ENCODE measurements at places on chromosomes 3 and 15.

DNA sequence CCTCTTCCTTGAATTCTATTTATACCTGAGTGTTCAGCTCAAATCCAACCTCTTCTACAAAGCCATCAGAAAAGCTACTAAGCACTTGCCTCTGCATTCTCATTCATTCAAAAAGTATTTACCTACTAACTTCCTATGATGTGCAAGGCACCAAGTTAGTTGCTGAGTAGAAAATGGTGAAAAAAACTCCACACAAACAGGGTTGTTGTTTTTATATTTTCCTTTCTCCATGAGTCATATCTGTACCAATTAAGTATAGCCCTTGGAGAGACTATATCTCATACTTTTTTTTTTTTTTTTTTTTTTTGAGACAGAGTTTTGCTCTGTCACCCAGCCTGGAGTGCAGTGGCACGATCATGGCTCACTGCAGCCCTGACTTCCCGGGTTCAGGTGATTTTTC is 67.7 kb downstream of the IGF2BP2 start:
- no peak for DNase-seq

- no peak for DNase-seq
Observed at GRCh38 chr15:40313531-40314398, 6.0 kb upstream of the PLCB2 start.

- no peak for DNase-seq
Observed at GRCh38 chr15:52104532-52105004, 8.0 kb downstream of the BCL2L10 start.

GRCh38 chr3:69922521-69923000 is 77.0 kb upstream of the SAMMSON start:
- no peak for DNase-seq

DNA sequence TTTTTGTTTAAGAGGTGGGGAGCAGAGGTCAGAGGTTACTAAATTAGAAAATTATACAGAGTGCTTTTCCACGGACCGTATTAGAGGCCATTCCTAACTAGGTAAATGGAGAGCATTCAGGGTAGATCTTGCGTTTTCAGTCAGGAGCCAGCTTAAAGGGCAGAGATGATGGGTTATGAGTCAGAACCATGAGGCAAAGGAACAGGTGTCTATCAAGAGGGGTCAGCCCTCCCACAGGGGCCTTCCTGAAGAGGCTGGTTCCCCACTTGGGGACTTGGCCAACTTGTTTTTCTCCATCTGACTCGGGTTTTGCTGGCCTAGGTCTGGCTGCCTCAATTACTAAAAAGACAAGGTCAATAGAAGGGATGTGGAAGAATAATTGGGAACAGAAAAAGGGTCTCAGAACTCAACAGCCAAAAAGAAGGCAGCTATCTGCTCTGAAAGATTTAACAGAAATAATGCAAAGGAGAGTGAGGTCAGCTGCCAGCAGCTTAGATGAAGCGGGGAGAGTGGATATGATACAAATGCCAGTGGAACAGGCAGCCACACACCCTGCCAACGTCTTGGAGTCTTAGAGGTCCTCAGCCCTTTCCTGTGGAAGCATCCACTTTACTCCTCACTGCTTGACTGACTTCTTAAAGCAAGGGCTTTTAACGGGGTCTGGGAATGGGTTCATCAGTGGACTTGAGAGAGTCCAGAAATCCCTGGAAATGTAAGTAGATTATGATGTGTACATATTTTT is 17.6 kb downstream of the MTMR14 start:
- DNase-seq, result no peak

- DNase-seq, result no peak
Observed at GRCh38 chr3:184563561-184563925, 2.0 kb downstream of the EPHB3 start.

- no peak for DNase-seq
Observed at GRCh38 chr15:63013052-63013808, 29.3 kb upstream of the TPM1 start.

- no peak for DNase-seq
Observed at GRCh38 chr3:23252122-23252521, 49.0 kb downstream of the UBE2E2 start.

- peak; percentile 11 for DNase-seq
Observed at GRCh38 chr15:97061392-97061791, 730.9 kb downstream of the NR2F2 start.

GRCh38 chr3:124993466-124993865 is 58.9 kb upstream of the MUC13 start:
- DNase-seq, result no peak

DNA sequence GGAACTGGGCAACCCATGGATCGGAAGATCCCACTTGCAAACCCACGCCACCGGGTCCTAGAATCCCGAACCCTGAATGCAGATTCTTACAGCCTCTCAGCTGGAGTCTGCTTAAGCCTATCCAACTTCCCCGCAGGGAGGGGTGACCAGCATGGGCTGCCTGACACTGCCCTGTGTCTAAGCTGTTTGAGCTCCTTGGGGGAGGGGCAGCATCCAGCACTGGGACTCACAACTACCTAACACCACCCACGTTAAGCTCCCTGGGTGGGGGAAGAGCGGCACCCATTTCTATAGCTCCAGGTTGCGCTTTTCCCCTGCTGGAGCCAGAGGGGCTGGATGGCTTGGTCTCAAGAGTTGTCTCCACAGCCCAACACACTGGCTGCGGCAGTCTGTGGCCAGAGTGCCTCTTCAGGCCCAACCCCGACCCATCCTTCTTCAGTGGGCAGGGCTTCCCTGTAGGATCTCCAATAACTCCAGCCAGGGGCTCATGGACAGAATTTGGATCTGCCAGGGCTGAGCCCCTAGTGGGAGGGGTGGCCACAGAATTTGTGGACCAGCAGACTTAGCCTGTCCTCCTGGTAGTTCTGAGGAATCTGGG is 649.2 kb downstream of the TUSC7 start:
- DNase-seq, result no peak

DNA sequence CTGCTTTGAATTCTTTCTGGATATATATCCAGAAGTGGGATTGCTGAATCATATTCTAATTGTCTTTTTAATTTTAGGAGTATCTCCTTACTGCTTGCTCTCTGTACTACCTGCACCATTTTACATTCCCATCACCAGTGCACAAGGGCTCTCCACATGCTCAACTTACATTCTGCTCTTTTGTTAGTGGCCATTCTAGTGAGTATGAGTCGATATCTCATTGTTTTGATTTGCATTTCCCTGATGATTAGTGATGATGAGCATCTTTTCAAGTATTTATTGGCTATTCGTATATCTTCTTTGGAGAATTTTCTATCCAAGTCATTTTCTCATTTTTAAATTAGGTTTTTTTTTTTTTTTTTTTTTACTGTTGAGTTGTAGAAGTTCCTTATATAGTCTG is 29.5 kb downstream of the PFN2 start:
- no peak for DNase-seq

DNA sequence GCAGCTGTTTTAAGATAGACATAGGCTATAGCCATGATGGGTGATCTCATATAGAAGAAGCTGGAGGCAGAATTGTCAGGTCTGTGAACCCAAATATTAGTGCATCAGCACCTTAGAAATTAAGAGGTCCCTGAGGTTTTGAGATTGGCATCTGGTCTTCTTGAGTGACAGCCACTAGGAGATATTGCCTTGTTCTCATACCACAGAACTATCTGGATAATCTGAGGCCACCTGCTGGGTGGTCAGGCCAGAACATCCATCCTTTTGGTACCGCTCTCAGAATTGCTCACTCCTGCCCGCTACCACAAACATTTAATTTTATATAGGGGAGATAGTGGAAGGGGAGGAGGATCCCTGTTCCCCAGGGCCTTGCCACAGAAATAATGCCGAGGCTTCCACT is 210.6 kb upstream of the ZPLD1 start:
- DNase-seq, result no peak

DNA sequence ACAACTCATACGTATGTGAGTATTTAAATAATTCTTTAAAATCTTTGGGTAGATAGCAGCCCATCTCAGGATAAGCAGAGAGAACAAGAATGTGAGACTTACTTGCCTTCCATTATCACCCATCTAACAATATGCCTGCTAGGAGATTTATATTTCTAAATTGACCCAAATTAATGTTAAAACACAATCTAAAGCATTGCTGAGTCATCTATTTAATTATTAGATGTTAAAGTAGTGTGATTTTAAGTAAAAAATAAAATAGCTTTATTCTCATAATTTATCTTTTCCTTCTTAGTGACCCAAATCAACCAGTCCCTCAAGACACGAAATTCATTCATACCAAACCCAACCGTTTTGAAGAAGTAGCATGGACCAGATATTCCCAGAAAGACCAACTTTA is 578.9 kb upstream of the NAALADL2 start:
- DNase-seq, result no peak

DNA sequence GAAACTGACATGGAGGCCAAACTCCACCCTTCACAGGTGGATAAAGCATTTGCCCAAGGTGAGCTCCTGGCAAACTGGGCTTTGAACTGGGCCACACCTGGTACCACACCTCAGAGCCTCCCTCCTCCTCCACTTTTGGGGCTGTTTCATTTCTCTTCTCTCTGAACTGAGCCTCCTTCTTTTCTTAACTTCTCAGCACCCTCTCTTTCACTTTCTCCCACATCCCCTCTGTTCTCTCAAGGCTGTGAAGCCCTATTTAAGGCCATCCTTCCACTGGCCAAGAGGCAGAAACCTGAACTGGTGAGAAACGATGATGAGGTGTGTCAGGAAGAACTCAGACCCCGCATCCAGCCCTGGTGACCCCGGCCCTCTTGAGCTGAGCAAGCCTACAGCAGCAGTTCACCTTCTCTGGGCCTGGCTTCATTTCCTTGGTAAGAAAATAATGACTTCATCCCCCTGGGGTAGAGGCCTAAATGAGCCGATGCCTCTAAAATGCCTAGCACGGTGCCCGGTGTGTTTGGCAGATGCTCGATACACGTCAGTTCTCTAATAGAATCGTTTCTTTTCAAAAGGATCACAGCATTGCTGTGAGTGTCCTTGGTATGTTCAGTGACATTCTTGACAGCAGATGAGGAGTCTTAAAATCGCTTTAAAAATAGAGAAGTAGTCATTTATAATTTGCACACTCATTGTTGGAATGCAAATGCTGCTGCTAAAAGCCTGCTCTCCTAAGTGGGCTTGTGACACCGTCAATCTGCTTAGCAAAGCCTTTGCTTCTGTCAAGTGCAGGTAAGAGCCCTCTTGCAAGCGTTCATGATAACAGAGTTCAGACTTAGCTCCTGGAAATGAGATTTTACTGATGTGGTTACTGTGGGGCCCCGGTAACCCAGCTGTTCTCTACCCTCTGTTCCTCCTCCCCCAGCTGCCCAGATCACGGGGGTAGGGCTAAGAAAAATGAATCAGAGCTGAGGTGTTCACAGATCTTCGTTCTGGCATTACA is 97.7 kb upstream of the ATP2B2 start:
- no peak for DNase-seq

GRCh38 chr3:84692261-84692660 is 266.5 kb upstream of the CADM2 start:
- DNase-seq, result no peak

GRCh38 chr3:194686816-194687637 is 1.3 kb downstream of the FAM43A start:
- peak; percentile 76 for DNase-seq

DNA sequence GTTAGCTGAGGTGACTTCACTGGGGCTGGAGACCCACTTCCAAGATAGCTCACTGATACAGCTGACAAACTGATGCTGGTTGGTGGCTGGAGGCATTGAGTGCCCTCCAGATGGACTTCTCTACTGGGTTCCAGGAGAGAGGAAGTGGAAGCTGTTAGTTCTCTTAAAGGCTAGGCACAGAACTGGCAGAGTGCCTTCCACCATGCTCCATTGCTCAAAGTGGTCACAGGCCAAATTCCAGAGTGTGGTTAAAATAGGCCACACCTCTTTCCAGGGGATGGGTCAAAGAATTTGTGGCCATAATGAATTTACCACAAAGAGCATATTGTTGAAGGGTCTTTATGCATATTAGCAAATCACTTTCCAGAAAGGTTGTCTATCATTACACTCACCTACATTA is 74.2 kb downstream of the NMD3 start:
- DNase-seq, result no peak

DNA sequence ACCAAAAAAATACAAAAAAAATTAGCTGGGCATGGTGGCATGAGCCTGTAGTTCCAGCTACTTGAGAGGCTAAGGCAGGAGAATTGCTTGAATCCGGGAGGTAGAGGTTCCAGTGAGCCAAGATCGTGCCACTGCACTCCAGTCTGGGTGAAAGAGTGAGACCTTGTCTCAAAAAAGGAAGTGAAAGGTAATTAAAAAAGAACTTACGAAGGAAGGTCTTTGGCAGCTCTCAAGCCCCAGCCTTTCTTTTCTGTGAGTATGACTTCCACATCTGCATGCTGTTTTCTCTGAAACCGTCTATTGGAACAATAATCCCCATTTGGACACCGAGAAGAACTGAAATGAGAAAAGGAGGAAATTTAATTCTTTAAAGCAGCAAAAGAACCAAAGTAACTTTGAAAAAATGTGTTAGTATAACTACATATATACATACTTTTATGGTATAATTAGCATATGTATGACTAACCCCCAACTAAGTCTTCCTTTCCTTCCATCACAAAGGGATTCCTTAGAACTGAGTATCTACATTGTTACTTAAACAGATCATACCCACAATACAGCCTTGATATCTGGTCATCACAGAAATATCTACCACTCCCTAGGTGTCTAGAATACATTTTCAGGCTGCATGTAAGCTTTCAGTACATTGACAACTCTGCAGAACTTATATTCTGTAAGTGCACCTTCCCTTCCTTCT is 50.1 kb downstream of the SETD2 start:
- peak; percentile 62 for DNase-seq

DNA sequence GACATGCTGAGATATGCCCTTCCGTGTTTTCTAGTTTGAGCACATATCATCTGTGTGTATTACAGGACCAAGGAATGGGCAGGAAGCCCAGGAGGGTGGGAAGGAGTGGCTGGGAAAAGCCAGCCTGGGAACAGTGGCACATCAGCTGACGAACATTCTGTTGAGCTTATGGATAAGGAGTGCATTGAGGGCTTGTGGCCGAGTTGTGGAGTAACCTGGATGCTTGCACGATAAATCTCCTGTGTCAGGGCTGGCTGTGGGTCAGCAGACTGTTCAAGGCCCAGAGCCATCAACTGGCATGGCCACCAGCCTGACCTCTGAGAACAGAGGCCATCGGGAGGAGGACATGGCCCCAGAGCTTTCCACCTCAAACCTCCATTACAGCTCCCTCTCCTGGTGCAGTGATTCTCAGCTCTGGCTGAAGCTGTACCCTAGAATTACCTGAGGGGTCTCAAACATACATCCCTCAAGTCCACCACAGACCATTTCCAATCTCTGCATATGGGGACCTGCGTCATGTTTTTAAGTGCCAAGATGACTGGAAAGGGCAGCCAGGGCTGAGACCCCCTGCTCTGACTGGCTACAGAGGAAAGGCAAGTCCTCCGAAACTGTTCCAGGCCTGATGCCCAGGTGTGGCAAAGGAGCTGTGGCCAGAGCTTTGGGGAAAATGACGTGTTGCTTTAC is 4.8 kb upstream of the VILL start:
- peak; percentile 43 for DNase-seq

- peak; percentile 86 for DNase-seq
Observed at GRCh38 chr3:112136959-112137693, 4.1 kb upstream of the GCSAM start.

- peak; percentile 69 for DNase-seq
Observed at GRCh38 chr15:98648654-98649471, 524 bp downstream of the IGF1R start.
